AG10803 (cell line): ENCODE measurements at places on chromosomes 11 and 22.

GRCh38 chr11:111845276-111846028, 25.9 kb downstream of the ALG9 start:
- peak; percentile 24 for DNase-seq

DNA sequence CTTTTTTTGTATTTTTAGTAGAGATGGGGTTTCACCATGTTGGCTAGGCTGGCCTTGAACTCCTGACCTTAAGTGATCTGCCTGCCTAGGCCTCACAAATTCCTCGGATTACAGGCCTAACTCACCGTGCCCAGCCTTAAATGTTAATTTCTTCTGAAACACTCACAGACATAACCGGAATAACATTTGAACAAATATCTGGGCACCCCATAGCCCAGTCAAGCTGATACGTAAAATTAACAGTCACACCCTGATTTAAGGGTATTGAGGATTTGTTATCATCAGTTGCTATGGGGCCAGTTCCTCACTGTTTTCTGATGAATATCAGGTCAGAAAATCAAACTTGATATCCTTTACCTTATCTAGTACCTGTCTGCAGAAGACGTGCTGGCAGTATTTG, 23.0 kb upstream of the OR9Q1 start:
- DNase-seq: no peak

DNA sequence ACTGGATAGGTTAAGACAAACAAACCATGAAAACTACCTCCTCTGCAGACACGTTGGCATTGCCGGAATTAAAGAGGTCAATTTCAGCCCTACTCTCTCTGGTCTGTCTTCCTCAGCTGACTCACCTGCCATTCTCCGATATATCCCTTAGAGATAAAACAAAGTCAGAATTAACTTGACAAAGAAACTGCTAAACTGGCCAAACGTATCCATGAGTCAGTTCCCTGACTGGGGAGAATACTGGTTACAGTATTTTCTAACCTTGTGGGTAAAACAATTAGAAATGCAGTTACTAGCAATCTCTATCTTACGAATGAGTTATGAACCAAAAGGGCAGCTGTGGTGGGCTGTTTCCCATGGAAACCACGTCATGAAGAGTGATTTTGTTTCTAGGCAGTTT, 96.2 kb downstream of the RDX start:
- DNase-seq: no peak

GRCh38 chr22:28750471-28750881, 8.6 kb downstream of the HSCB start:
- peak; percentile 25 for DNase-seq

- DNase-seq: no peak
Observed at GRCh38 chr11:70367071-70367470, 31.3 kb upstream of the CTTN start.

GRCh38 chr11:64120951-64121569, 44.9 kb downstream of the MACROD1 start:
- DNase-seq: peak; percentile 38
